T-helper 17 cell (primary cell): ENCODE measurements at places on chromosomes 11 and 22. TPM values are rescaled to one million over a fixed set of nuclear protein-coding genes. Genes with fewer than 3 reads are reported as not detected.

The EHF gene
- total RNA-seq, result 0.34 TPM

The OTOG gene
- not detected for total RNA-seq

The CREB3L1 gene
- not detected for total RNA-seq

The RNASEH2C gene
- total RNA-seq, result 34.3 TPM

The ROBO4 gene
- not detected for total RNA-seq

The MAFF gene
- 44.4 TPM for total RNA-seq

The RASSF10 gene
- total RNA-seq, result not detected

The APOL5 gene
- not detected for total RNA-seq

The PLAAT5 gene
- not detected for total RNA-seq

The PARVG gene
- total RNA-seq, result 94.7 TPM

The MIOX gene
- total RNA-seq, result not detected

The SEPTIN3 gene
- total RNA-seq, result 0.42 TPM

The SNX32 gene
- 0.27 TPM for total RNA-seq

The POTEH gene
- total RNA-seq, result not detected

The CALCA gene
- total RNA-seq, result not detected

The CDHR5 gene
- total RNA-seq, result not detected

The TUBA8 gene
- 27.0 TPM for total RNA-seq

The HORMAD2 gene
- not detected for total RNA-seq

The SHANK3 gene
- total RNA-seq, result not detected

The PPP2R1B gene
- 26.4 TPM for total RNA-seq

The CLDN5 gene
- 20.0 TPM for total RNA-seq

The ZNF215 gene
- not detected for total RNA-seq
